Activated CD8-positive, alpha-beta memory T cell treated with anti-CD3 and anti-CD28 coated beads for 24 hours (primary cell): ENCODE measurements at places on chromosomes 11 and 22.

DNA sequence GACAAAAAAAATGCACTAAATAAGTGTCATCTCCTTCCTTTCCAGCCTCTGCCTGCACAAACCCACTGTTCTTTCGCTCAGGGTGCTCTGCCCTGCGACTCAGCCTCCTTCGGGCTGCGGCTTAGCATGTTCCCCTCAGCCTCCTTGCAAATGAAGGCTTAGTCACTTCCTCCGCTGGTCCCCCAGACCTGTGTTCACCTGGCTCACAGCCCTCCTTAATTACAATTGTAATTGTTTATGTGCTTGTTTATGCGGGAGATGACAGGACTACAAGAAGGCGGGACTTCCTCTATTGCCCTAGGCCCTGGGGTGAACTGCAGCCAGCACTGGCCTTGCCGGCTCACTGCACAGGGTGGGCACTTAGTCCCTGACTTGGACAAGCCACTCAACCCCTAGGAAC, 303.6 kb downstream of the KIRREL3 start:
- no peak for DNase-seq

GRCh38 chr11:67498544-67498972, 6.6 kb downstream of the PITPNM1 start:
- no peak for DNase-seq

DNA sequence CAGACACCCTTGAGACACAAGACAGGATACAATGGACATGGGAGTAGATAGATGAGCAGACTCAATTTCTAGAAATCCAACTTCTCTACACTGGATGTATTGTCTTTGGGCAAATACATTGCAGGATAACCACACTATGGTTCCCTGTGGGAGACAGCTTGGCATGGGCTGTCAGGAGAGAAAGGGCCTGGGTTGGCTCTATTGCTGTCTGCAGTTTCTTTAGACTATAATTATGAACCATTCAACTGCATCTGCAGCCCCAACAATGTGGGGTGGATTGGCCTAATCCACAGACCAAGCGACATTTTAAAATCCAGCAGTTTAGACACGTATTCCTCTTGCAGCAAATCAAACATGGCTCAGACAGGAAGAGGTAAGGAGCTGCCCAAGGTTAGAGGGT, 60.3 kb downstream of the ETS1 start:
- no peak for DNase-seq

DNA sequence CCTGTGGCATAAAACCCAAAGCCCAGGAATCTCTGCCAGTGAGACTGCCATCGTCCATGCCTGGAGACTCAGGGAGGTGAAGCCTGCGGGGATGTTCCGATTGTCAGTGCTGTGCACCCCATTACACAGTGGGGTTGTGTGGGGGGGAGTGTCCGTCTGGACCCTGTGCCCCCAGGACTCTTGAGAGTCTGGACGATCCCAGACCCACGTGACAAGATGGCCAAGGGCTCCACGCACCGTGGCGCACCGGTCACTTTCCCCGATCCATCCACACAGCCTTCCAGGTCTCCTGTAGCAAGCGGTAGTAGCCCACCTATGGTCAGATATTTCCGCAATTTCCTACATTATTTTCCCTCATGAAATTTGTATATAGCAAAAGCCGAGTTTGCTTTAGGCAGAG, 20.9 kb upstream of the NRGN start:
- no peak for DNase-seq

- DNase-seq, result no peak
Observed at GRCh38 chr11:117851852-117852251, 24.6 kb downstream of the FXYD6 start.

DNA sequence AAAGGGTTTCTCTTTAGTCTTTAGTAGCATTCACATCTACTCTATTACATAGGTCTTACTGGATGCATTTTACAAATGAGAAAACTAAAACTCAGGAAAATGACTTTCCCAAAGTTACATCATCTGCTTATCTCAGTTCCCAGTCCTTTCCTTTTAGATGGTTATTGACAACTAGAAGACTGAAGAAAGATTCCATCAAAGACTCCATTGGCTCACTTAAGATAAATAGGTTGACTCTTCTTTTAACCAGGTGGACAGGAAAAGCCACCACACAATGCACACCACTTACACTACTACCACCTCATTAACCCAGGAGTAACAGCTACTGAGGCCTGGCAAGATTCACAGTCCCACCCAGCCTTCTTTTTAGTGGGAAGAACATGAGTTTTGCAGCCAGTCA, 123.6 kb downstream of the TRIM44 start:
- no peak for DNase-seq

DNA sequence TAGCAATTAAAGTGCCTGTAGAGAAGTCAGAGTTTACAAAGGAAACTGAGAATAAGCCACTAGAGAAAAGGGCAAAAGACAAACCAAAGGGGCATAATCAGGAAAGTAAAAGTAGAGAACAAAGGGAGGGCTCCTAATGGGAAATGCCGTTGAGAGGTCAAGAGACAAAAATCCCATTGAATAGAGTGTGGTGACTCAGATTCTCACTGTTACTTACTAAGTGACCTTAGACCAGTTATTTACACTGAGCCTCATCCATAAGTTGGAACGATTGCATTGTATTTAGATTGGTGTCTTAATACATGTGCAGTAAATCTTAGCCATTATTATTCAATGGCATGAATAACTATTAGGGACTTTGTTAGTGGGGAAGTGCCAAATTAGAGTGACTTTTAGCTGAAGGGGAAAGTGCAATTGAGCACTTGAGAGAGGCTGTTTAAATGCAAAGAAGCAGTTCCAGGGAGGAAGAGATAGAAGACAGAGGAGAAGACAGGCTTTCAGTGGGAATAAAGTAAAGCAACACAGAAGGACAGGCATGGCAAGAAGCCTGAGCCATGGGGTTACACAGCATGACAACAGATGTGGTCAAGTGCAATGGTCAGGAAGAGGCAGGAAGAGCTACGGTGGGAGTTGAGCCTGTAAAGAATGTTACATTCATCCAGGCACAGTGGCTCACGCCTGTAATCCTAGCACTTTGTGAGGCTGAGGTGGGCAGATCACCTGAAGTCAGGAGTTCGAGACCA, 82.6 kb downstream of the UBASH3B start:
- no peak for DNase-seq

DNA sequence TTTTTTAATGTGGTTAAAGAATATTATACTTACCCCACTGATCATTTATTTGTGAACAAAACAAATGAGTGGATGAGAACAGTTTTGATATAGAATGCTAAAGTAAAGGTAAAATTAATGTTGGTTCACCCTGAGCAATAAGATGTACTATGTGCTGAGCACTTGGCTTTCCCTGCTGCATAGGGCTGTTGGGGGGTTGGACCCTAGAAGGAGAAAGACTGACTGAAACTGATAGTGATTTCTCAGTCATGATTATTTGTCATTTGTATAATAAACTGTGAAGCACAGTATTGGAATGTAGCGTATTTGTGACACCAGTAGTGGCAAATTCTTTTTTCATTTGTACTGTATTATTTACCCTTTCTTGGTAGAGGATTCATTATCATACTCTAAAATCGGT, 63.3 kb downstream of the PRMT3 start:
- DNase-seq, result no peak

- peak; percentile 30 for DNase-seq
Observed at GRCh38 chr22:19383292-19383691, 48.2 kb downstream of the HIRA start.

DNA sequence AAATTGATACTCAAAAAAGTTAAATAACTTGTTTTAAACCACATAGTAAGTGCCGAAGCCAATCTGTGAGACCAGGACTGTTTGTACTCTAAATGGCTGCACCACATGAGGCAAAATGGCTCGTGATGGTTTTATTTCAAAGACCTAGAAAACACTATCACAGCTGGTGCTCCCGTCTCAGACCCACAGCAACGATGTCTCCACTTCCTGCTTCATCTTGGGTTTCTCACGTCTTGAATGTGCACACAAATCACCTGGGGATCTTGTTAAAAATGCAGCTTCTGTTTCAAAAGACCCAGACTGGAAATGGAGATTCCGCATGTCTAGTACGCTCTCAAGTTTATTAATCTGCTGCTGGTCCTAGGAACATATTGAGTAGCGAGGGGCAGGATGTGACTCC, 1.2 kb downstream of the CD3E start:
- peak; percentile 73 for DNase-seq

DNA sequence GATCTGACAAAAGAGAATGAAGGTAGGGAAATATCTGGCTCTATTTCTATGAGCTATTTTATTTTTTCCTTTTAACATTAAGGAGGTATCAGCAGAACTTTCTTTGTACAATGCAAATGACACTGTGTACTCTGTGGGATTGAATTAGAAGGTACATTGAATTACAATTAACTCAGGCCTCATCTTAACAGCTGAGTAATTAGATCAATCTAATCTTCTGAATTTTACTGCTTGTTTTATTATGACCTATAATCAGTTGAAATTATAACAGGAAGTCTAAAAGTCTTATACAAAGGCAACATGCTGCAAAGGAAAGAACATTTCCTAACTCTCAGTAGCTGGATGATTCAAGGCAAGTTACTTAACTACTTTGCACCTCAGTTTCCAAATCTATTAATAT, 69.8 kb downstream of the RELT start:
- DNase-seq, result no peak

- peak; percentile 70 for DNase-seq
Observed at GRCh38 chr11:102287964-102288724, 29.1 kb upstream of the BIRC3 start.

DNA sequence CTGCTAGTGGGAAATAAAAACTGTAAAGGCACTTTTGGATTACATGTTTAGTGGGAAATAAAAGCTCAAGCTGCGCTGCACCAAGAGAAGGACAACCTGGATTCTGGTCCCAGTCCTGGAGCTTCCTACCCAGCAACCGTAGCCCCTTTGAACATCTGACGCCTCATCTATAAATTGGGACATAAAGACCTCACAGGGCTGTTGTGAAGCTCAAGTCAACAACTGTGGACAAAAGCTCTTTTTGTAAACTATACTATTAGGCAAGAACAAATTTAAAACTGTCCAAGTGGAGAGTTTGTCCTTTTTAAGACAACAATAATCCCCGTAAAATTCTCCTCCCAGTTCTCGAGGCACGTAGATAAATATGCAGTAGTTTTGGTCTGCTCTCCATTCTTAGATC, 17.6 kb upstream of the PCF11 start:
- no peak for DNase-seq

GRCh38 chr11:29279716-29280115, 737.1 kb downstream of the KCNA4 start:
- no peak for DNase-seq

DNA sequence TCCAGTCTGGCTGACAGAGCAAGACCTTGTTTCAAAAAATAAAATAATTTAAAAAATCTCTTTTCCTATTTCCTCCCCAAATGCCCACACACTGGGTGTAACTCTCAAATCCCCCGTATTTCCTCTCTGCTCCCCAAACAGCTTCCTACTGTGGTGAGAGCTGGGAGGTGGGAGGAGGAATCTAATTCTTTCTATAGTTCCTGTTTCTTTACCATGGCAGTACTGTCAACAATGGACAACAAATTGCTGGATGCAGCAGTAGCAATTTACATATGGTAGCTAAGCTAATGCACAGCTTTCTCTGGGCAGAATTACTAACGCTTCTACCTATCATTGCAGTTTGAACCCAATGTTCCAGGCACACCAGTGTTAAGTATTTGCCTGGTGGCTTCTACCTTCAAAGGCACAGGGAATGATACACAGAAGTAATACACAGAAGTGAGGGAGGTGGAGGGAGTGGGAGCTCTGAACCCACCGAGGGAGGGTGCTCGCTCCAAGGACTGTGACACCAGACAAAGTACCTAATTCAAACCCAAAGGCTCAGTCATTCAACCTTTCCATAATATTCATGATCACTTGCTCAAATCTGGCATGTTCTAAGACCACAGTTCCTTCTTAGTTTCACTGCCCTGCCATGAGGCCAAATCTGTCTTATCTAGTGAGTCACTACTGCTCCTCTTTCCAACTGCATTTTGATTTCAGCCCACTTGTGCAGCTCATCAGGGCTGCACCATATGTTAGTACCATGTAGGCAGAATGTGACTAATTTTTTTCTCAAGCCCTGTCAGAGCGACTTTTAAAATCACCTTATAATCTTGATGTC, 37.9 kb downstream of the CELF1 start:
- peak; percentile 61 for DNase-seq

DNA sequence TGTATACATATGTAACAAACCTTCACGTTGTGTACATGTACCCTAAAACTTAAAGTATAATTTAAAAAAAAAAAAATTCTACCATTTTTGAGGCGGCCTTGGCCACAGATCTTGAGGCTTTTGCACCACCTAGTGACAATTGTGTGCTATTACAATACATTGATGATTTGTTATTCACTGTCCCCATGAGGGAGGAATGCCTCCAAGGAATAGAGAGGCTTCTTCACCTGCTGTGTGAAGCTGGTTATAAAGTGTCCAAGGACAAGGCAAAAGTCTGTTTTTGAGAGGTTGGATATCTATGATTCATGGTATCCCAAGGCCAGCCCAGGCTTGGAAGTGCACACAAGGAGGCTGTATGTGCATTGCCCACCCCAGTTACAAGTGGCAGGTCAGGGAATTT, 30.7 kb downstream of the SLC22A25 start:
- DNase-seq, result no peak

- no peak for DNase-seq
Observed at GRCh38 chr22:28514321-28514821, 165.3 kb downstream of the TTC28 start.

DNA sequence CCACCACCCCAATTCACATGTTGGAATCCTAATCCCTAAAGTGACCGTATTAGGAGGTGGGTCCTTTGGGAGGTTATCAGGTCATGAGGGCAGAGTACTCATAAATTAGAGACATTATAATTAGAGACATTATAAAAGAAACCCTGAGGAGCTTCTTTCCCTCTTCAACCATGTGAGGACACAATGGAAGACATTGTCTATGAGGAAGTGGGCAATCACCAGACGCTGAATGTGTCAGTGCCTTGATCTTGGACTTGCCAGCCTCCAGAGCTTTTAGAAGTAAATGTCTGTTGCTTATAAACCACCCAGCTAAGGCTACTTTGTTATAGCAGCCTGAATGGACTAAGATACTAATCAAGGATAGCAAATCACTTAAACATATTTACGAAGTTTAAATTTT, 14.8 kb downstream of the GAB2 start:
- no peak for DNase-seq

DNA sequence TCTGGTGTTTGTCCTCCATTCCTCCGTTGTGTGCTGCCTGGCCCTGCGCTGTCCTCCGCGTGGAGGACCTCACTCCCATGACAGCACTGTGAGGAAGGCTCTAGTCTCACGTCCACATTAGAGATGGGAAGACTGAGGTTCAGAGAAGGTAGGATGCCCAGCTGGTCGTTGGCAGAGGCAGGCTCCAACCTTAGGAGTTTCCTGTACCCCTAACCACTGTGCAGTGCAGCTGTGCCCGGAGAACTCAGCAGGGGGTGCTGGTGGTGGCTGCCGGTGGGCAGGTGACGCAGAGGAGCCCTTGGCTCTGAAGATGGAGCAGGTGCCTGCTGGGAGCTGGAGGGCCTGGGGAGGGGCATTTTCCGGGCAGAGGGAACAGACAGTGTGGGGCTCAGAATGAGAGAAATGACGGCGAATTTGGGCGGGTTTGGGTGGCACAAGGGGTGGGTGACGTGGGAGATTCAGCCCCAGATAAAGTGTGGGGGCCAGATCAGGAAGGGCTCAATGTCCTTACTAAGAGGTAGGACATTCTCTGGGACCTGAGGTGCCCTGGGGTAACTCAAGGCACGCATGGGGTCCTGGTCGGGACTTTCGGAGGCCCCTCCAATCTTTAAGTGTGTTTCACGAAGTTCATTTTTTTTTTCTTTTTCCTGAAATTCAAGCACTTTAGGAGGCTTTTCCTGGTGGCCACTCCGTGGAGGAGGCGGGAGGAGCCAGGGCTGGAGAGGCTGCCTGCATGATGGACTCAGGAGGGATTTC, 535.0 kb downstream of the TBC1D22A start:
- peak; percentile 30 for DNase-seq
